Activated naive CD8-positive, alpha-beta T cell treated with anti-CD3 and anti-CD28 coated beads, Interleukin-2, amount 10 ng/mL, durations not matched to agents 7 days and 5 days (primary cell): ENCODE measurements at places on chromosomes 13 and 19. TPM values are rescaled to one million over a fixed set of nuclear protein-coding genes. Genes with fewer than 3 reads are reported as not detected.

ZNF582 gene
- 5.0 TPM for total RNA-seq

FAAP24 gene
- 7.0 TPM for total RNA-seq

- no peaks in the 10 kb centered on the region for H3K27me3 ChIP-seq
- no peak for DNase-seq
- H3K27ac ChIP-seq = peak overlapping the region; percentile 68
- peaks cover 17% of the 10 kb centered on the region for H3K4me1 ChIP-seq
These were observed 4.2 kb downstream of the TMEM259 start for GRCh38 chr19:1016647-1017114.

DNA sequence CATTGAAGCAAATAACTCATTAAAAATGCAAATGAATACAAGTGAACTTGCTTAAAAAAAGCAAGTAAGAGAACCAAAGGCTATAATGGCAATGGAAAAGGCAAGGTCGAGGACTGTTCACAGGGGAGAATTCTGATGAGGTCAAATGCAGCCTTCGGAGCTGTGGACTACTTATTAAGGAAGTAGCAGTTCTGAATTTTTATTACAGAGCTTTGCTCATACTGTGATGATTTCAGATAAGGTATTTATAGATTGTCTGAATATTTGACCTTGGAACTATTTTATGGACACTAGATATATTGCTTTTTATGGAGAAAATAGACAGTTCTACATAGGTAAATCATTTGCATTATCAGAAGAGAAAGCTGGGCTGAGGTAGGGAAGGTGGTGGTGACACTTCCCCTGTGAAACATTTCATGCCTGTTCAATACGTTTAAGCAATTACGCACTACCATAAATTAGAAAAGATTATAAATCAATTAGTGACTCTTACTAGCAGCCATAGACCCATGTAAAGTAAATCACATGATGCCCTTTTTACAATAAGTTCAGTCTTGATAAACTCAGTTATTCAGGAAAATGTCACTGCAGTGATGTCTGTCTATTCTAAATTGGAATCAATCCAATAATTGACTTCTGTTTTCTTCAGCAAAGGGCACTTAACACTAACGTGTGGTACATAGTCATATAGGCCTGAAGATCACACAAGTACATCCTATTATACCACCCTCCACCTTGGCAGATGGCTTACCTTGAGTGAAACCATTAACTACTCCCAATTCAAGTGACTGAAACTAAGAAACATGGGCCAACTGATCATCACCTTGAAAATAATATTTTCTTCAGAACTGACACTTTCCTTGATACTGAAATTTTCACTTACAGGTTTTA, 260.0 kb downstream of the KLF12 start:
- H3K36me3 ChIP-seq = peaks cover 15% of the 10 kb centered on the region
- H3K4me1 ChIP-seq = peaks cover 5% of the 10 kb centered on the region
- DNase-seq = no peak
- no peak overlapping the region for H3K4me3 ChIP-seq
- H3K27ac ChIP-seq = no peak overlapping the region

DNA sequence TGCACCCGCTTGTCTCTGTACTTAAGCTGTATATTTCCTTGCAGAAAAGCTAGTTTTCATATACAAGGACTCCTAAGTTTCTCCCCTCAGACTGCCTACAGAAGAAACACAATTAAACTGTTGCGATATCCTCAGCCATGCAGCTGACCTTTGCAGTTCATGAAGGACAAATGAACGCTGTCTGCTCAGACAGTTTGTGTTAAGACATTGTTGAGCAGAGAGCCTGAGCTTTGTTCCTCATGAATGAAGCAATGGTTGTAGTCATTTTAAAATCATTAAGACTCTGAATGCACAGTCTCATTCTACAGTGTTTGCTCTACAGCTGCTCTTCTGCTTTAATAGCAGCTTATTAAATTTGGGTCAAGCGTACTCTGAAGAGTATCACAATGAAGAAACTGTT, 23.2 kb upstream of the MAB21L1 start:
- H3K4me3 ChIP-seq = no peak overlapping the region
- no peak overlapping the region for H3K27ac ChIP-seq
- no peaks in the 10 kb centered on the region for H3K27me3 ChIP-seq
- H3K36me3 ChIP-seq = no peaks in the 10 kb centered on the region
